ENCODE measurements at places on chromosomes 11 and 22.

DNA sequence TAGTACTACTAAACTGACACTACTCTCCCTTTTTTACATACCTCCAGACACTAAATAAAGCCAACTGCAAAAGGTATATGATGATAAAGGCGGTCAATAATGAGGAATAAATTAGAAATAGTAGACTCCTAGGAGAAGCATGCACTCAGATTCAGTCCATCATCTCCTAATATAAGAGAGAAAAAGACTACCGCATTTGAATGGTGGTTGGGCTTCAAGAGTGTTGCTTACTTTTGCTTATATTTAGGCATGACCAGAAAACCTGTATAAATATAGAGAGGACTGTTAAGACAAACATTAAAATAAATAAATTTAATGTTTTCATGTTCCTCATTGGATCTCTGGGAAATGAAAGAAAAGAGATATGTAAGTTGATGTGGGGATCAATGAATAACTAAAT, 1137.0 kb downstream of the FAM181B start:
- DNase-seq = no peak

DNA sequence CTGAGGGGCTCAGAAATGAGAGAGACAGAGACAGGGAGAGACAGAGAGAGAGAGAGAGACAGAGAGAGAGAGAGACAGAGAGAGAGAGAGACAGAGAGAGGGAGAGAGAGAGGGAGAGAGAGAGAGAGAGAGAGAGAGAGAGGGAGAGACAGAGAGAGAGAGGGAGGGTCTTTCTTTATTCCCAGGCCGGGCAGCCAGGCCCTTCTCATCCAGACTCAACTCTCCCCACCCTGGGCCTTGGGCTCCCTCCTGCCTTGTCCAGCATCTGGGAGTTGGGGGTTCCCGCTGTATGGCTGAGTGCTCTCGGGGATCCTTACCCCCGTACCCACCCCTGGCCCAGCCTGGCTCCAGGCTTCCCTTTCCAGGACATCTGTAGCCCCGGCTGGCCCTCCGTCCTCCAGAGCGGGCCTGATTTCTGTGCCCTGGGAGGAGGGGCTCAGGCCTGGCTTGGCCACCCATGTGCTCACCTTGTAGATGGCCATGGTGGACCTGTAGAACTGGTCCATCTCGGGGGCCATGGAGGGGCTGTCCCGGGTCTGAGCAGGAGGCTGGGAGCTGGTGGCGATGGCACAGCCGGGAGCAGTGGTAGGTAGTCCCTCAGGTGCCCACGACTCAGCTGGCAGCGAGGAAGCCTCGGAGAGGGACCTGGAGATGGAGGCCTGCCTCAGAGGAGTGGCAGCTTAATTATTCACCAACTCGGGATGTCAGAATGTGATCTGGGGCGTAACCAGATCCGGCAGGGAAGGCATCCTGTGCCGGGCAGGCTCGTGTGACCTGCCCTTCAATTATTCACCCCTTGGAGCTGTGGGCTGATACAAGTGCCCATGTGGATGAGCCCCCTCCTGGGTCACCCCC, at the start of gene BAIAP2L2:
Gene BAIAP2L2 (minus strand): TSS at position 677 of the 855 bp plus-strand sequence. CDS start 159 bp downstream, at position 518.
- DNase-seq = no peak

- DNase-seq = no peak
These were observed 299.3 kb downstream of the BRD1 start for GRCh38 chr22:49528420-49528720.

DNA sequence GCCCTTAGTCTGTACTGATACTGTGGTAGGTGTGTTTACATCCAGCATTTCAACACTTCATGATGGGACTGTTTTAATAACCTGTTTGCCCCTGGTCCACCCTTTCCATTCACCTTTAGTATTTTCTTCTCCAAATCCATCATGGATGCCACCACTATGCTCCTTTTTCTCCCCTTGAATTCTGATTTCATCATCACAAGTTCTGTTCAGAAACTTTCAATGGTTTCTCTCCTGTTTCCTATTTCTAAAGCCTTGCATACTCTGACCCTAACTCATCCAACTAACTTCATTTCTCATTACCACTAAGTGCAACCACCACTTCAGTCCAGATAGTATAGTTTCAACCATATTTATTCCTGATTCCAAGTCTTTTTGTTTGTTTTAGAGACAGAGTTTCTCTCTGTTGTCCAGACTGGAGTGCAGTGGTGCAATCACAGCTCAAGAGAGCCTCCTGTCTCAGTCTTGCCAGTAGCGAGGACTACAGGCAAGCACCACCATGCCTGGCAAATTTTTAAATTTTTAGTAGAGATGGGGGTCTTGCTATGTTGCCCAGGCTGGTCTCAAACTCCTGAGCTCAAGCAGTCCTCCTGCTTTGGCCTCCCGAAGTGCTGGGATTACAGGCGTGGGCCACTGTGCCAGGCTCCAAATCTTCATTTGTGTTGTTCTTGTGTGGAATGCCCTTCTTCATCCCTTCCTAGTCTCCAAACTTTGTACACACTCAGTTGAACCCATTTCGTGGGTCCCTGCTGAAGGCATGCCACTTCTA, 1.2 kb upstream of the LIN7C start:
- no peak for DNase-seq

- DNase-seq = no peak
These were observed 23.0 kb downstream of the TSKU start for GRCh38 chr11:76806131-76806530.

GRCh38 chr11:833849-834311, 1.1 kb downstream of the CD151 start:
- no peak for DNase-seq

DNA sequence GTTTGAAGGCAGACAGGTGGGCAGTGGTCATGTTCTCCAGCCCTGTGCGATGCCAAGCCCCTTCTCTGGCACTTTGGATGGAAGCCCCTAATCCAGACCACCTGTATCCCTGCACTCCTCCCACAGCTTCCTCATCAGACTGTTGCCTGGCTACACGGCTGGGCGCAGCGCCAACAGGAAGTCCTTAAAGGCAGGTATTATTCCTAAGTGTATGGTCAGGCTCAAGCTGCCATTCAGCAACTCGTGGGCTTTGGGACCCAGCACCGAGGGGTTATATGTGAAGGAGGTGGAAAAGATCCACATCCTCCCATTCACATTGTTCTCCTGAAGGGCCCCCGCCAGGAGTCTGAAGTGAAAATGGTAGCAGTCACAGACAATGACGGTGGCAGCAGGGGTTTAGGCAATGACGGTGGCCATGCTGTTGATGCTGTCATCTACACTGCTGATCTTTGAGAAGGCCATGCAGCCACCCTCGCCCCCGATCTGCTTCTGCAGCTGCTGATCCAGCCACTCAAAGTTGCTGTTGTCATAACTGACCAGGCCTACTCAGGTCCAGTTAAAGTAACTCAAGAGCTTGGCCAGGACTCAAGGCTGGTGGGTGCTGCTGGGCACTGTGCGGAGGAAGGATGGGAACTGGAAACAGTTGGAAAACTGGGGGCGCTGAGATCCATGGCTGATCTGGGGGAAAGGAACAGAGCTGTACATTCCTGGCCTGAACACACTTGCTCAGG, 27.7 kb downstream of the OR6Q1 start:
- no peak for DNase-seq

All from gastrocnemius medialis (tissue), 4 donors.